ENCODE measurements at places on chromosomes 5 and 9. TPM values are rescaled to one million over a fixed set of nuclear protein-coding genes. Genes with fewer than 3 reads are reported as not detected.

OR1Q1 gene
- total RNA-seq, result not detected

C1QTNF3 gene
- 7.7 TPM for total RNA-seq

FXN gene
- 12.7 TPM for total RNA-seq

PCDHGA6 gene
- 1.8 TPM for total RNA-seq

POLE3 gene
- 55.5 TPM for total RNA-seq

- no peaks in the 10 kb centered on the region for H3K27me3 ChIP-seq
- DNase-seq, result no peak
- H3K4me3 ChIP-seq, result no peak overlapping the region
- peaks cover 31% of the 10 kb centered on the region for H3K4me1 ChIP-seq
- H3K36me3 ChIP-seq, result no peaks in the 10 kb centered on the region
Measured at GRCh38 chr5:181181650-181182565, 23.1 kb downstream of the TRIM7 start.

- no peak overlapping the region for H3K4me3 ChIP-seq
- DNase-seq, result no peak
- no peak overlapping the region for H3K27ac ChIP-seq
- H3K36me3 ChIP-seq, result no peaks in the 10 kb centered on the region
Measured at GRCh38 chr9:79151791-79152190, 420.0 kb upstream of the TLE4 start.

DNA sequence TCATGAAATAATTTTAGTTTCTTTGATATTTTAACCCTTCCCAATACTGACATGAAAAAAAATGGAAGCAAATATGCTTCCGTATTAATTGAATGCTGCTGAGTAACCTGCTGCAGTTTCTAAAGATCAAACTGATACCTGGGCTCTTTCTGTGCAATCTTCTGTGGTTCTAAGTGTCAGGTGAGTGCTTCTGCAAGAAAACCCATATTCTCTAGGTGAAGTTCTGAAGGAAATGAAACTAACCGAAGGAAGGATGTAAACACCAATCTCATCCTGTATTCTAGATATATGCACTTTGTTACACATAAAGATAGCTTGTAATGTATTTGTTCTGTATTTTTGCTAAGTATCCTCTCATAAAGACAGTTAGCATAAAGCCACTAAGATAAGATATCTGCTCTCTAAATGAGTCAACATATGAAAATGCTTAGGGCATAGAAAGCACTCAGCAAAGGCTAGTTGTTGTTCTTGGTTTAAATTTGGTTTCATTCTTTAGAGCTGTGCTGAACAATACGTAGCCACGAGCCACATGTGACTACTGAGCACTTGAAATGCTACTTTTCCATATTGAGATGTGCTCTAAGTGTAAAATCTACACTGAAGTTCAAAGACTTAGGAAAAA, 52.0 kb downstream of the ITGA2 start:
- no peak overlapping the region for H3K27ac ChIP-seq
- no peak overlapping the region for H3K4me3 ChIP-seq
- no peaks in the 10 kb centered on the region for H3K36me3 ChIP-seq
- DNase-seq, result no peak
- H3K4me1 ChIP-seq, result peaks cover 4% of the 10 kb centered on the region

DNA sequence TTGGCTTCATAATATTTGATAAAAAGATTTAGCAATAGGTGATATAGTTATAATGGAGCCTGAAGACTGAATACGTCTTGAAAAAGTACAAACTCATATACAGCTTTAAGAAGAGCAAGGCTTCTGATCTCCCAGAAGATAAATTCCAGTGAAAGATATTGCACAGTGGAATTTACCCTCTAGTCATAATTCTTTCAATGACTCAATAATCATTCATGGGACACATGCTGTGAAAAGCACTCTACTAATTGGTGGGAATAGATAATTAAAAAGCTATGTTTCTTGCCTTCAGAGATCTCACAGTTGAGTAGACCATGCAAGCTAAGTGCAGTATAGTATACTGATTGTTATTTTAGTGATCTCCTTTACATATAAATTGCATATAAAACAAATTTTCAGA, 538.6 kb upstream of the CYLC2 start:
- H3K4me3 ChIP-seq, result no peak overlapping the region
- no peak for DNase-seq
- no peaks in the 10 kb centered on the region for H3K36me3 ChIP-seq
- no peaks in the 10 kb centered on the region for H3K4me1 ChIP-seq
- no peak overlapping the region for H3K27ac ChIP-seq

DNA sequence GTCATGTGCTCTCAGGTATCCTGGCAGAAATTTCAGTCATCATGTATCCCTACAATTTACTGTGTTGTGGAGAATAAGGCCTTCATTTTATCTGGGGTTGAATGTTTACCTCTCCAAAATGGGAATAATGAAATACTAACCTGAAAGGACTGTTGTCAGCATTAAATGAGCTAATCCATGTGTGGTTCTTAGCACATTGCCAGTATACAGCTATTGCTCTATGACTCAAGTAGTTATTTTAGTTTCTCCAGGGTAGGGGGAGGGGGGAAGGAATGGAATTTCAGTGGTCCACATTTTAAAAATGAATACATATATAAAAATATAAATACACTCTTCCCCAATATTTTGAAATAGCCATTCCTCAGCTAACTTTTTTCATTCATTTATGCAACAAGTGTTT, 3.5 kb downstream of the PAM start:
- H3K4me1 ChIP-seq, result peaks cover 51% of the 10 kb centered on the region
- peaks cover 2% of the 10 kb centered on the region for H3K36me3 ChIP-seq
- peaks cover 4% of the 10 kb centered on the region for H3K27me3 ChIP-seq
- no peak for DNase-seq
- H3K4me3 ChIP-seq, result no peak overlapping the region

Measured in activated B cell treated with CpG ODN at 0.5 μM for 24 hours (primary cell).